ENCODE measurements at places on chromosomes 12 and 14.

GRCh38 chr12:110613071-110613770 is 708 bp upstream of the TCTN1 start:
- no peak for DNase-seq

DNA sequence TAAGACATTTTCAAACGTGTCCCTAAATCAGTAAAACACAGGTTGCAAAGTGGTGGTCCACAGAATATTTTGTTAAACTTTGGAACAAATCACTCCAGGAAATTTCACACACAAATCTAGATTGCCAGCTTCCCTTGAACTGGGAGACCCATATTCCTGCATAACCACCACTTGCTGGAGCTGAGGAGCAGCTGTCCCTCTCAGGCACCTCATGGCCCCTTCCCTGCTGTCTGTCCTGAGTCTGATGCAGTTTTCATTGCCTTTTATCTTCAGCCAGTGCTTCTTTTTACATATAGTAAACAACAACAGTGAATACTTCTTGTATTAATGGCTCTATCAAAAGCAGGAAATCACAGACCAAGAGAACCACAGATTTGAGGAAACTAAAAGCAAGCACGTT is 289.3 kb downstream of the MED13L start:
- no peak for DNase-seq

DNA sequence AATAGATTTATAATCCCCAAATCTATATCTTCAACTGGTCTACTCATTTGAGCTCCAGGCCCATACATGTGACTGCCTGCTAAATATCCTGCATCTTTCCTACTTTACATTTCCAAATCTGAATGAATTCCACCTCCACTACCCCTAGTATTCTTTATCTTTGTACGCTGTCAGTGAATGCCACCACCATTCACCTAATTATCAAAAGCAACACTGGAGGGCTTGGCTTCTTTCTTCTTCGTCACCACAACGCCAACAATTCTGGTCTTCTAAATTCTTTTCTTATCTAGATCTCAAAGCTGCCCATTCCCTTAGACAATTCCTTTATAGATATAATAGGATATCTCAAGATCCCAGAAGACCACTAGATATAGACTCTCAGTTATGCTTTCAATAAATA is 47.1 kb upstream of the ADAMTS20 start:
- no peak for DNase-seq

DNA sequence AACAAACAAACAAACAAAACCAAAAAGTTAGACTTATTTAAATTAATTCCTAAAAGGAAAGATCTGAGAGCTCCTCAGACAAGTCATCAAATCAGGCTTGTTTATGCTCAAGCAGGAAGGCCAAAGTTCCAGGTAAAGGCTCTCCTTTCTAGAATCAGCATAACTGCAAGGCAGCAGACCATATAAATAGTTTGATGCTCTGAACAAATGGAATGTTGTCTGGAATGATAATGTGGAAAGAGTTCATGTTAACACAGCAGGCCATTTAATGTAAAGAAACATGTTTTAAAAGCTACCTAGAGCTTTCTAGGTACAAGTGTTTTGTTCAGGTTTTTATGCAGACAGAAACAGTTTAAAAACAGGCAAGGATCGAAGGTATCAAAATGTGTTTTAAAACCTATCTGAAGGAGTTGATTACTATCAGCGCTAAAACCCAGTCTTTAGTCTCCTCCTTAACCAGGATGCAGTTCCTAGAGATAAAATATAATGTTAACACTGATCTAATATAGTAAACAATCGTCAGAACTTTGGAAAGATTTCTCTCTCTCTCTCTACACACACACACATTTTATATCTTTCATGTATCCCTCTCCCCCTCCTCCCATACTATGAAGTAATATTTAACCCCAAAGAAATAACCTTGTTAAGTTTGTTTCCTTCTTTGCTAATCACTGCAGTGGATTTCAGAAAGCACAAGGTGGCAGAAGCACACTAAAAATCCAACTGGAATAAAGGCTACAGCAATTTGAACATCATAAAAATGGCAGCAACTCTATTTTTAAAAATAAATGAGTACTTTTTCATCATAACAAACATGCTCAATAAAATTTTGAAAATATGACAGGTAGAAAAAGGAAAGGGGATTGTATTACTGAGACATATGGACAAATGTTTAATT is 135.5 kb downstream of the PAWR start:
- no peak for DNase-seq

- no peak for DNase-seq
These were observed 127.5 kb downstream of the TMX1 start for GRCh38 chr14:51367600-51367931.
